ENCODE measurements at places on chromosomes 5 and 9. TPM values are rescaled to one million over a fixed set of nuclear protein-coding genes. Genes with fewer than 3 reads are reported as not detected.

The CREB3 gene
- 64.8 TPM for total RNA-seq

The PPIC gene
- total RNA-seq = 92.8 TPM

The ZMAT2 gene
- 33.9 TPM for total RNA-seq

The SLC36A3 gene
- total RNA-seq = not detected

The C8G gene
- not detected for total RNA-seq

The HTR1A gene
- not detected for total RNA-seq

The PCDHGB4 gene
- total RNA-seq = 15.9 TPM

The PGM5 gene
- 0.36 TPM for total RNA-seq

The SMIM3 gene
- 46.3 TPM for total RNA-seq

The SYK gene
- not detected for total RNA-seq

The NTRK2 gene
- 3.3 TPM for total RNA-seq

The SOX30 gene
- under 0.01 TPM for total RNA-seq

The TLX3 gene
- total RNA-seq = not detected

The PLEKHG4B gene
- total RNA-seq = 0.36 TPM

The PCDHA13 gene
- total RNA-seq = under 0.01 TPM

The JAKMIP2 gene
- 1.1 TPM for total RNA-seq

The FOXD4L5 gene
- total RNA-seq = under 0.01 TPM
